NCI-H446 treated with DMSO at 0.1 percent for 48 hours (cell line): ENCODE measurements at places on chromosomes 5 and 9.
A peak's percentile ranks its signal among the peaks of the same experiment; 100 is the strongest.

- DNase-seq: no peak
Measured at GRCh38 chr9:74783408-74783807, 104.3 kb downstream of the TRPM6 start.

GRCh38 chr5:61202213-61202612, 39.9 kb upstream of the SMIM15 start:
- no peak for DNase-seq

GRCh38 chr5:56674441-56674840, 140.9 kb upstream of the MAP3K1 start:
- DNase-seq: no peak

DNA sequence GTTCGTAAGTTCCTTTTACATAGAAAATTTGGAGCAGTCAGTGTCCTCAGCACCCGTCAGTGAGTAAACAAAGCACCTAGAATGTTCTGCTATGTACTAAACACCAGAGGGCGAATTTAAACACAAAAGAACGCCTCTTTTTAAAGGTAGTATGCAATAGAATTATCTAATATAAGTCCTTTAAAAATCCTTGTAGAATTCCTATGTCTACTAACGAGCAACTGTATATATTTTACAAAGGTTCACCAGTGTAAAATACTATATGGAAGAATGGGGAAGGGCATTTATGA, 499 bp upstream of the TMEM232 start:
- no peak for DNase-seq

GRCh38 chr5:95148453-95148852, 136.4 kb downstream of the MCTP1 start:
- DNase-seq: no peak

- DNase-seq: no peak
Measured at GRCh38 chr5:149712439-149713147, 17.5 kb upstream of the PPARGC1B start.

DNA sequence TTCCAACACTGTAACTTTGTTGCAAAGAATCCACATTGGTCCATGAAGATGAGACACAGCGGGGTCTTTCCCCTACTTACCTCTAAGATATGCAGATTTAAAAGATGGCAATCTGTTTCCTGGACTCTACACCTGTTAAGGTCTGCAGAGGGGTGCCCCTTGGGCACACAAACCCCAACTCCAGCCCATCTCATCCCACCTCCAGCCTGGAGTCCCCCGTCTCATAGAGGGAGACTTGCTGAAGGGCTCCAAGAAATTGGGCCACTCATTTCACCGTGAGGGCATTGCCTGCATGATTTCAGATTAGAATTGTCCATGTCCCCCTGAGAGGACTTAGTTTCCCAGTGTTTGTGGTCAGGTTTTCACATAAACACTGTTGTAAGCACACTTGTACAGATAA, 365.7 kb downstream of the IRX2 start:
- no peak for DNase-seq

GRCh38 chr9:113393281-113393680, 7.8 kb downstream of the ALAD start:
- no peak for DNase-seq

DNA sequence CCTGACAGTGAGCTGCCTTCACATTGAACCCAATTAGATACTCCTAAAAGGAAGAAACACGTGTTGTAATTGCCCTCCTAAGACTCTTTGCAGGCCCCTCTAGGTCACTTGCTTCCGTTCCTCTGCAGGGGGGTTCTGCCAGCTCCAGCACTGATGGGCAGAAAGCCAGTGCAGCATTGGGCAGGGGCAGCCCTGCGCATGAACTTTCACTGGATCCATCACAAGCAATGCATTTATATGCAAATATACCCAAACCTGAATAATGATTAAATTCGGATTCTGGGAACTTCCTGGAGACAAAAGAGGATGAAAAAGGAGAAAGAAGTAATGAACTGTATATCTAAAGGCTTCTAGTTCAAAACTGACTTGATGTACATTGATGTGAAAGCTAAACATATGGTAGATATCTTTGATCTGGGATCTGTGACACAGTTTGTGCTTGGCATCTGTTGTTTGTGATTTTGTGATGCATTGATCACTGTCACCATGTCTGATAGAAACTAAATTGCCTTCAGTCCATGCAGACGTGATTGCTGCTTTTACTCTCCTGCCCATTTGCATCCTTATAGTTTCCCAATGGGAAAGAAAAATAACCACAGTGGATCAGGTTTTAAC, 313.4 kb downstream of the DEPDC1B start:
- peak; percentile 65 for DNase-seq

GRCh38 chr5:158485047-158485446, 614.7 kb downstream of the EBF1 start:
- no peak for DNase-seq

- DNase-seq: no peak
Measured at GRCh38 chr9:125137200-125137599, 6.1 kb downstream of the SCAI start.

GRCh38 chr5:97838214-97838613, 655.2 kb upstream of the RIOK2 start:
- peak; percentile 95 for DNase-seq

GRCh38 chr5:96370976-96371375, 62.1 kb downstream of the PCSK1 start:
- DNase-seq: peak; percentile 64

- no peak for DNase-seq
Measured at GRCh38 chr9:9523476-9524139, 1089.2 kb downstream of the PTPRD start.

- DNase-seq: no peak
Measured at GRCh38 chr9:130215341-130216119, 43.3 kb downstream of the NCS1 start.

- no peak for DNase-seq
Measured at GRCh38 chr9:99582814-99583213, 238.9 kb upstream of the NR4A3 start.

DNA sequence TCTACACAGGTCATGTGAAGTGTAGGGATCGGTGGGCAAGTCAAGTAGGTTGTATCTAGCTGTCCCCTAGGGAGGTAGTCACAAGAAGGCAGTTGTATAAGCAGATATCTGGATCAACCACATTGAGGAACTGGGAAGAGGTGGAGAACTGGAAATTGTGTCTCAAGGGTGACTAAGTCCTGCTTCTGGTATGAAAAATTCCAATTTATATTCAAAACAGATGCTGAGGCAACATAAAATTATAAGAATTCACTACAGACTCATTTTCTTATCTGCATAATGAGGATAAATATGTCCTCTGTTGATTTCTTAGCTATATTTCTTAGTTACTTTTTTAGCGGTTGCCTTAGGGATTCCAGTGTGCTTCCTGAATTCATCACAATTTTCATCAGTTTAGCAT, 46.8 kb downstream of the GALNT12 start:
- no peak for DNase-seq

DNA sequence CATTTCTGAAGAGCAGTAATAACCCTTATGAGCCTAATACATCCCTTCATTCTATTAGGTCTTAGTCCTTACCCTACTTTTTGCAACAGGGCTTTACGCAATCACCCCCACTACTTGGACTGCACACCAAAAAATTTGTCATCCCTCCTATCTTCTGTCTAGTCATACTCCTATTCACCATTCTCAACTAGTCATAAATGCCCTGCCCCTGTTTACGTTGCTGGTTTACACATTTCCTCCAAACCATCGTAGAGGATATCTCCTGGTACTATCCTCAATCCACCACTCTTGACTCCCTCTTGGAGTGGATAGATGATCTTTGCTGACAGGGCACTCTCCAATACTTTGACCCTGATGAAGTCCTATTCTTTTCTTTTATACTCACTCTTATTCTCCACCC, 98.2 kb upstream of the CCNG1 start:
- no peak for DNase-seq

- DNase-seq: no peak
Measured at GRCh38 chr5:78797936-78798672, 149.5 kb upstream of the LHFPL2 start.

GRCh38 chr5:141825241-141825671, 53.0 kb downstream of the PCDH1 start:
- no peak for DNase-seq

GRCh38 chr9:125694478-125694877, 12.5 kb downstream of the MAPKAP1 start:
- DNase-seq: no peak

- DNase-seq: peak; percentile 30
Measured at GRCh38 chr9:96654450-96655197, 493 bp downstream of the PRXL2C start.

DNA sequence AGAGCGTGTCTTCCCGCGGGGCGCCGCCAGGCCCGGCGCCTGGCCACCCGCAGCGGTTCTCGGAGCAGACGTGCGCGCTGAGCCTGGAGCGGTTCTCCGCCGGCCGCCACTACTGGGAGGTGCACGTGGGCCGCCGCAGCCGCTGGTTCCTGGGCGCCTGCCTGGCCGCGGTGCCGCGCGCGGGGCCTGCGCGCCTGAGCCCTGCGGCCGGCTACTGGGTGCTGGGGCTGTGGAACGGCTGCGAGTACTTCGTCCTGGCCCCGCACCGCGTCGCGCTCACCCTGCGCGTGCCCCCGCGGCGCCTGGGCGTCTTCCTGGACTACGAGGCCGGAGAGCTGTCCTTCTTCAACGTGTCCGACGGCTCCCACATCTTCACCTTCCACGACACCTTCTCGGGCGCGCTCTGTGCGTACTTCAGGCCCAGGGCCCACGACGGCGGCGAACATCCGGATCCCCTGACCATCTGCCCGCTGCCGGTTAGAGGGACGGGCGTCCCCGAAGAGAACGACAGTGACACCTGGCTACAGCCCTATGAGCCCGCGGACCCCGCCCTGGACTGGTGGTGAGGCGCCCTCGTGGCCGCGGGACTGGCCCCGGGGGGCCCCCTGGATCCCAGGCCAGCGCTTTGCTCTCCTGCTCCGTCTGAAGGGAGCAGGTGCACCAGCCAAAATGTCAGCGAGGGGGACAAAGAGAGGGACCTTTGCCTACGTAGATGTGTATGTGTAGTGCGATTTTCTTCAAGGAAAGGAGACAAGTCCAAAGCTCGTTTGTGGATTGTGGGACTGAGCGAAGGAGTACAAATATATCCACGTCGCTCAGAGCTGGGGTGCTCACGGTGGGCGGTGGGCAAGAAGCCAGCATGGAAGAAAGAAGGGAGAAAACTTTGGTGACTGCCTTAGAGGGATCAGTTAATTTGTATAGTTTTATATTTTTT, 19.5 kb downstream of the BTNL9 start:
- no peak for DNase-seq

DNA sequence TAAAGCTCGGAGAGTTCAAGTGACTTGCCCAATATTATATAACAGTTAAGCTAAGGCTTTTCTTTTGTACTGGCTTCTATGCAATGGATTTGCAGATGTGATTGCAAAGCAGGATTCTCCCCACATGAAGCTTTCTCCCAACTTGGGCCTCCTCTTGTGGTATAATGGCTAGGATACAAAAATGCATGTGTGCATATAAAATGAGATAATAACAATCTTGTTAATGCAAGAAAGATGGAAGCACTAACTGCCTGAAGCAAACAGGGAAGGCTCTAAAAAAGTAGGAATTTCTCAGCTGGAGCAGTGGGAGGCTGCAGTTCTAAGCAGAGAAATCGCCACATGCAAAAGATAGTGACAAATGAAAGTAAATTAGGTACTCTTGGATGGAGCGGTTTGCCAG, 444.2 kb upstream of the RIOK2 start:
- DNase-seq: no peak

DNA sequence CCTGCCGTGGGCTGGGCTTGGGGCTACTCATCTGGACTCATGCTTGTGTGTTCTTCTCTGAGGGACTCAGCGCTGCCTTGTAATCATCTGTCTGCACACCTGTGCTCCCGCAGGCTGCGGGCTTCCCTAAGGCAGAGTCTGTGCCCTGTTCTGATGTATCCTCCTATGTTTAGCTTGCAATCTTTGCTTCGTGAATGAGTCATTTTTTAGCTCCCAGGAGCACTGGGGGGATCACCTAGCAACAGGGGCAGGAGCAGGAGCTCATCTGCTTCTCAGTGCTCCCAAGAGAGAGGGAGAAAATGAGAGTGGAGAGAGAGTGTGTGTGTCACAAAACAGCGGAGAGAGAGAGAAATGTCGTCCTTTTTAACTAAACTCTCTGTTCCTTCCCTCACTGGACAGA, 202.4 kb upstream of the ZNF618 start:
- no peak for DNase-seq

DNA sequence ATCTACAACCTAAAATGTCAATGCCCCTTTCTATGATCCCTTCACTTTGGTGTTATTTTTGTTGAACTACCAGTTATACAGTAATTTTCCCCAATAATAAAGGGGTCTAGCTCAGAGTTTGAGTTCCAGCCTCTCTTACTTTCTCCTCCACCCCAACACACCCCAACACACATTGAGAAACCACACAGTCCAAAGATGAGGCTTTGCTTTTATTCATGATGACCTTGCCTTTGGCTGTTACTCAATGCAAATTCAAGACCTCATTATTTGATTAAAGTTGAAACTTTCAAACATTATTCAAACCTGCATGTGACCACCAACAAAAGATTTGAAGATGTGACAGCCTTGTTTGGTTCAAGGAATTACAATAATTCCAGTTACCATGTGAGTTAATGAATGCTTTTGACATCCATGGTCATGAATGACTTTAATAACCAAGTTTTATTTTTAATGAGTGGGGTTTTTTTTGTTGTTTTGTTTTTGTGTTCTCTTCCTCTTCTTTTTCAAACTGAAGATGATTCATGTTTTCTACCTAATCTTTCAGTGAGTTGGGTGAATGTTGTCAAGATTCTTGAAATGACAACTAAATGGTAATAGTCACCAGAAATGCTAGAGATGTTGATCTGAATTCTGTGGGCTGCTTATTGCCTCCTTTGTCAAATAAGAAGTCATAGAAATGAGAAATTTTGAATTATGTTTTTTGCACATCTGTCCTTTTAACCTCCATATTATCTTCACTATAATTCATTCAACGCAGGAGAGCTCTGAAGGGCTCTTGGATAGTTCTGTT, 106.0 kb downstream of the HACD4 start:
- DNase-seq: no peak

GRCh38 chr9:16572005-16572734, 298.3 kb downstream of the BNC2 start:
- no peak for DNase-seq

- DNase-seq: no peak
Measured at GRCh38 chr5:142275496-142275895, 49.3 kb downstream of the SPRY4 start.

DNA sequence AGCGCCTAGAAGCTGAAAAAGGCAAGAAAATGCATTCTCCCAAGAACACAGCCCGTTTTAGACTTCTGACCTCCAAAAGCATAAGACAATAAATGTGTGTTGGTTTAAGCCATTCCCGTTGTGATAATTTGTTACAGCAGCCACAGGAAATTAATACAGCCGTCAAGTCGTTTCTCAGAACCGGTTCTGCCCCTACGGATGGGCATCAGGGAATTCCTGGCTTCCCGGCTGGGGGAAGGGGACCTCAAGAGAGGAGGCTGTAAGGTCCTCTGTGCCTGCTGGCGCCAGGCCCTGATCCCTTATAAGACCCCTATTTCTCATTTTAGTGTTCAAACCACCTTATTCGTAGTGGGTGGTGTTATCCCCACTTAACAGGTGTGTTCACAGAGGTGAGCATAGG, 50.6 kb upstream of the RPL26L1 start:
- DNase-seq: no peak
